IMR-90 (cell line): ENCODE measurements at places on chromosomes 13 and 19. TPM values are rescaled to one million over a fixed set of nuclear protein-coding genes. Genes with fewer than 3 reads are reported as not detected.
A peak's percentile ranks its signal among the peaks of the same experiment; 100 is the strongest.

GRCh38 chr19:3109491-3109890 is 15.3 kb downstream of the GNA11 start:
- DNase-seq: no peak

GRCh38 chr13:26253262-26253786 is 605 bp upstream of the CDK8 start:
- DNase-seq: no peak

- DNase-seq: no peak
Measured at GRCh38 chr19:46206682-46207081, 22.9 kb upstream of the IGFL1 start.

- DNase-seq: no peak
Measured at GRCh38 chr19:49338691-49339300, 3.6 kb downstream of the CD37 start.

DNA sequence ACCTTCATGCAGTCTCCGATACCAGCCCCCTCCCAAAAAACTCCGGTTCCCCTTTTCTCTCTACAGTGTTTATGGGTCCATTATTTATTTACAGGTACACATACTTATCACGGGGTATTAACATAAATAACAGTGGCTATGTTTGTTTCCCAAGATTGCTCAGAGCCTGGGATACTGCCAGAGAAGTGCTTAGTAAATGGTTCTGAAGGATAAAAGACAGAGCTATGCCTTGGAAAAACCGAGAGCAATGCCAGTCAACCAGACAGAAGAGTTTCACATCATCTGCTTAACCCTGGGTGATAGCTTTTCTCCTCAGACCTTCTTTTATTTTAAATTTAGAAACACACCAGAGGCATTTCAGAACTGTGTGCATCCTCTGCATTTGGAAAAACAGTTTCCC is 61.3 kb downstream of the NUFIP1 start:
- peak; percentile 45 for DNase-seq

DNA sequence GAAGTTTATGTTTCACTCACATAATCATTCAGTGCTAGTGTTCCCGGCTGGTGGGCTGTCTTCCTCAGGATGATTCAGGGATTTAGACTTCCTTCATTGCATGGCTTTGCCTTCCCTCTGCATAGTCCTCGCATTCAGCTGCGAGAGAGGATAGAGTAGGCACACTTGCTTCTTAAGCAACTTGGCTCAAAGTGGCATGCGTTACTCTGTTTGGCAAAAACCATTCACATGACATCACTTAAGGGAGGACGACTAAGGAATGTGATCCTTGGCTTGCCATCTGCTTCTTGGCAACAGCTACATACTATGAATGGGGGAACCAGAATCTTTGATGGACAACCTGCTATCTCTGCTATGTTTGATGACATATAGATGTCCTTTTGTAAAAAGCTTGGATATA is 359.3 kb downstream of the TDRD3 start:
- DNase-seq: no peak

CACNG8 gene
- 0.09 and 0.15 TPM in 2 replicates for polyA plus RNA-seq

ADGRE1 gene
- not detected in 2 replicates for polyA plus RNA-seq

KHSRP gene
- polyA plus RNA-seq: 93.7 and 103 TPM in 2 replicates

NTF4 gene
- 0.09 and 0.11 TPM in 2 replicates for polyA plus RNA-seq
